Hepatocyte (in vitro differentiated cells): ENCODE measurements at places on chromosomes 1 and 21.

DNA sequence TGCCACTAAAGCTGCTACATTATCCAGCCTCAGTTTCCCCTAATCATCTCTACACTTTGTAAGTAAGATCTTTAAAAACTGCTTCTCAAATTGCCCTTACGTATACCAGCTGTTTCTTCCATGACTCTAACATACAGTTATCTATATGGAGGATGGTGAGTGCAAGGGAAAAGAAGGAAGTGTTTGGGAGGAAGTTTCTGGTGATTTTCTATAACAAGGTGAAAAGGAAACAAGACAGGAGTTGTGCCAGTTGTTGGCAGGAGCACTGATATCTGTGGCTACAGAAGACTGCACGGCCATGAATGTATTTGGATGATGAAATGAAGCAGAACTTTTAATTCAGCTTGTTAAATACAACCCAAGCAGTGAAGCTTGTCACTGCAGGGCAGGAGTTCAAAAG lies 32.3 kb upstream of the NHLH2 start:
- no peaks in the 10 kb centered on the region for H3K4me1 ChIP-seq
- no peak for DNase-seq
- no peaks in the 10 kb centered on the region for H3K36me3 ChIP-seq
- no peak overlapping the region for H3K4me3 ChIP-seq

DNA sequence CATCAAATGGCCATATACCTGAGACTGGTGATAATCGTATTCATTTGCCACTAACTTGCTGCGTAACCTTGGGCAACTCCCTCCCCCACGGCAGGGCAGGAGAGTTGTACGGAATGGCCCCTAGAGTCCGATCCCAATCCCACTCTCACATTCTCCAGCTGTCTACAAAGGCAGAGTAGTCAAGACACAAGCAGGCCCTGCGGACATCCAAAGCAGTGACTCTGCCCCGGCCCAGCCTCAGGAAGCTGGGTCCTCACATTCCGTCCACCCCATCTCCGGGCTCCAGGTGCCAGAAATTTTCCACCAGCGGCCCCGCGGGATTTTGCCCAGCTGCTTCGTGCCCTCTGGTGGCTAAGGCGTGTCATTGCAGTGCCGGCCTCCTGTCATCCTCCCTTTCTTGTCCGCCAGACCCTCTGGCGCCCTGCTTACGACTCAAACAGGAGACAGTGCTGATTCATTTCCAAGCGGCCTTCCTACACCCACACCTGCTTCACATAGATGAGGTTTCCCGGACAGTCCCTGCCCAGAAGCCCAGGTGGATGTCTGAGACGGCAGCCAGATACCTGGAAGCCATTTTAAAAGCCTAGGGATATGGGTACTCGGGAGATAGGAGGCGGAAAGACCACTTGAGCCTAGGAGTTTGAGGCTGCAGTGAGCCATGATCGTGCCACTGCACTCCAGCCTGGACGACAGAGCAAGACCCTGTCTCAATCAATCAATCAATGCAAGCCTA lies 2.9 kb upstream of the S100A2 start:
- no peaks in the 10 kb centered on the region for H3K27me3 ChIP-seq
- peak; percentile 95 for DNase-seq

- DNase-seq: no peak
- H3K4me3 ChIP-seq: peak overlapping the region; percentile 70
- H3K36me3 ChIP-seq: no peaks in the 10 kb centered on the region
- peaks cover 4% of the 10 kb centered on the region for H3K27me3 ChIP-seq
- H3K27ac ChIP-seq: no peak overlapping the region
Measured at GRCh38 chr1:217088521-217089284, 365.5 kb upstream of the ESRRG start.

- H3K4me1 ChIP-seq: peaks cover 60% of the 10 kb centered on the region
- H3K36me3 ChIP-seq: no peaks in the 10 kb centered on the region
Measured at GRCh38 chr1:1437033-1437903, 1.8 kb downstream of the VWA1 start.

DNA sequence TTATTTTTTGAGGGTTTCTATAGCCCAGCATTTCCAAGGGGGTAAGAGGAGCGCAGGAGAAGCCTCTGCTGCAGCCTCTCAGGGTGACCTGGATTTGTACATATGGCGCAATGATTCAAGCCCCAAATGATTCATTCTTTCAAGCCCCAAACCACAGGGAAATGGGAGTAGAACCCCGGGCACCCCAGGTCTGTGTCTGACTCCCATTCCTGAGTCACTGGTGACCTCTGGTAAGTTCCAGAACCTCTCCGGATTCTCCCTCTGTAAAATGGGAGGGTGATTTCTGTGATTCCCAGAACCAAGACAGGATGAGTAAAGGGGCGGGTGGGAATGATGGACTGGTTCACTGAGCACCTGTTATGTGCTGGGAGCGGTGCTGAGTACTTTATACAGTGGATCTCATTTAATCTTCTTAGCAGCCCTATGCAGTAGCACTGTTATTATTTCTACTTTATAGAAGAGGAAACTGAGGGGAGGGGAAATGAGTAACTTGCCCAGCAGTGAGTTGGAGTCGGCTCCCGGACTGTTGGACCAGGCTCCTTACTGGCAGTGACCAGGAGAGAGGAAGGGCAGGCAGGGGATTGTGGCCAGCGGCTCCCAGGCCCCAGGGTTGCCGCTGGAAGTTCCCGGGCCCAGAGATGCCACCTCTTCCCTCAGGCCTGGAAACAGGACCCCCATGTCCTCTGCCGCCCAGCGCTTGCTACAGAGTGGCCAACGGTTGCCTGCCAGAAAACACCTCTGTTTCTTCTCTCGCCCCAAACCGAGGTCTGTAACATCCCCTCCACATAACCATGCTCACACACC lies 20.3 kb upstream of the SLC26A9 start:
- H3K27me3 ChIP-seq: no peaks in the 10 kb centered on the region
- H3K4me1 ChIP-seq: peaks cover 8% of the 10 kb centered on the region
- no peak overlapping the region for H3K27ac ChIP-seq
- H3K4me3 ChIP-seq: no peak overlapping the region
- DNase-seq: no peak
